ENCODE measurements at places on chromosomes 5 and 9.

GRCh38 chr5:171852255-171852681 is 66.7 kb downstream of the SMIM23 start:
- no peak for DNase-seq

DNA sequence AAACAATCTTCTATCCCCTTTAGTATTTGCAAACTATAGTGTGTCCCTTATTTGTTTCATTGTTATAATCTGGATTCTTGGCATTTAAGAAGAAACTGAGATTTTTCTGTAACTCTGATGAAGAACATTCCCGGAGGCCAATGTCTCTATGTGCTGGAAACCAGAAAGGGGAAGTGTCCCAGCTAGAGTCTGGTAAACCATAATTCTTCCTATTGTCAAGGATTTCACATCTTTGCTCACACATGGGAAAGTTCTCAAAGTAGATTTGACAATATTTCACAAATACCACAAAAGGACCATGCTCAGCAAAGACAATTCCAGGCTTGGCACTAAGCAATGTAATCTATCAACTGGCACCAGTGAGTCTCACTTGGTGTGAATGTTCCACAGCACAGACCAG is 146.8 kb downstream of the MUSK start:
- no peak for DNase-seq

DNA sequence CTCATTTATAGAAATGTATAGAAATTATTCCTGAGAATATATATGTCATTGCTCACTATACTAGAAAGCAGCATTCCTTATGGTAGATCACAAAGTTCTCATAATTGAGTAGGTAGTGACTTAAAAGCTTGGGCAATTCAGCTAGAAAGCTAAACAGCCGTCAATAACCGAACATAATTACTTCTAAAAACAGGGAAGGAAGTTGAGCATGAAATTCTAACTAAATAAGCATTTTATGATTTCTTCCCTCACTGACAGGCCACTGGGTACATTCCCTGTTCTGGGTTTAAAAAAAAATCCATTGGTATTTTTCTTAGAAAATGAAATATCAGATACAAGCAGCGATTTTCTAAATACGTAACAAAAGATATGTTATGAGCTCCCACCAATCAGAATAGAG is 91.1 kb upstream of the DAB2 start:
- DNase-seq = no peak

- no peak for DNase-seq
These were observed 123.6 kb downstream of the C5orf15 start for GRCh38 chr5:133844836-133845235.

GRCh38 chr9:123311250-123311752 is 42.9 kb upstream of the STRBP start:
- DNase-seq = no peak

GRCh38 chr9:70840266-70840665 is 281.2 kb downstream of the TRPM3 start:
- no peak for DNase-seq

DNA sequence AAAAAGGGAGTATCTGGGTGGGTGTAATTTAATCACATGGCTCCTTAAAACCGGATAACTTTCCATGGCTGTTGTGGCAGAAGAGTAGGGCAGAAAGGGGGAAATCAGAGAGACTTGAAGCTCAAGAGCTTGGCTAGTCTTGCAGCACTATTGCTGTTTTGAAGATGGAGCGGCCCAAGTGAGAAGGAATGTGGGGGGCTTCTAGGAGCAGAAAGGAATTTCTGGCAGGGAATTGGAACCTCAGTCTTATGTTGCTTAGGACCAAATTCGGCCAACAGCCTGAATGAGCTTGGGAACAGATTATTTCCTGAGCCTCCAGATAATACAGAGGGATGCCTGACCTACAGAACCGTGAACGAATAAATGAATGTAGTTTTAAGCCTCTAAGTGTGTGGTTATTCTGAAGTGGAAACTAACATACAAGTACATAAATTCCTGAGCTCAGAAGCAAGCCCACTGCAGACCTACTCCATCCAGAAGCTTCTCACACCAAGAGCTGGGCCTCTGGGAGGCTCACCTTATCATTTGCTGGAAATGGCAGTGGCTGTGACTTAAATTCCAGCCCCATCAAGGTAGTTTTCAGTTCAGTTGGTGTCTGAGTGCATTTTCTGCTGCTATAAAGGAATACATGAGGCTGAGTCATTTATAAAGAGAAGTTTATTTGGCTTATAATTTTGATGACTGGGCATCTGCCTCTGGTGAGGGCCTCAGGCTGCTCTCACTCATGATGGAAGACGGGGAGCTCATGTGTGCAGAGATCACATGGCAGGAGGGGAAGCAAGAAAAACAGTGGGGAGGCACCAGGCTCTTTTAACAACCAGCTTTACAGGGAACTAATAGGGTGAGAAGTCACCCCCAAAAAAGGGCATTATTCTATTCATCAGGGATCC is 15.3 kb upstream of the TMEM174 start:
- no peak for DNase-seq

GRCh38 chr5:163453705-163454104 is 6.2 kb downstream of the NUDCD2 start:
- DNase-seq = no peak

DNA sequence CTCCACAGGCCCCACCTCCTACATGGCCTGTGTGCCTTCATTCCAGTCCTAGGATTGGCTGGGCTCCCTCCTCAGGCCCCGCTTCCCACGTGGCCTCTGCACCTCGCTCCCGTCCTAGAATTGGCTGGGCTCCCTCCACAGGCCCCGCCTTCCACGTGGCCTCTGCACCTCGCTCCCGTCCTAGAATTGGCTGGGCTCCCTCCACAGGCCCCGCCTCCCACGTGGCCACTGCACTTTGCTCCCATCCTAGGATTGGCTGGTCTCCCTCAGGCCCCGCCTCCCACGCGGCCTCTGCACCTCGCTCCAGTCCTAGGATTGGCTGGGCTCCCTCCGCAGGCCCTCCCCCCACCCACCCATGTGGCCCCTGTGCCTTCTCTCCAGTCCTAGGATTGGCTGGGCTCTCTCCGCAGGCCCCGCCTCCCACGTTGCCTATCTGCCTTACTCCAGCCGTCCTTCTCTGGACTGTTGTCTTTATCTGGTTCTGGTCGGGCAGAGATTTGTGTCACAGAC is 45.3 kb upstream of the CACNA1B start:
- DNase-seq = no peak

GRCh38 chr5:168286386-168286785 is 5.1 kb upstream of the WWC1 start:
- DNase-seq = no peak

- no peak for DNase-seq
These were observed 223.6 kb upstream of the EFNA5 start for GRCh38 chr5:107894361-107894760.

- no peak for DNase-seq
These were observed 12.2 kb downstream of the FPGS start for GRCh38 chr9:127814619-127815511.

- DNase-seq = peak; percentile 21
These were observed 58.4 kb downstream of the DAB2IP start for GRCh38 chr9:121709798-121710197.

GRCh38 chr5:39057734-39058133 is 16.5 kb downstream of the RICTOR start:
- no peak for DNase-seq

DNA sequence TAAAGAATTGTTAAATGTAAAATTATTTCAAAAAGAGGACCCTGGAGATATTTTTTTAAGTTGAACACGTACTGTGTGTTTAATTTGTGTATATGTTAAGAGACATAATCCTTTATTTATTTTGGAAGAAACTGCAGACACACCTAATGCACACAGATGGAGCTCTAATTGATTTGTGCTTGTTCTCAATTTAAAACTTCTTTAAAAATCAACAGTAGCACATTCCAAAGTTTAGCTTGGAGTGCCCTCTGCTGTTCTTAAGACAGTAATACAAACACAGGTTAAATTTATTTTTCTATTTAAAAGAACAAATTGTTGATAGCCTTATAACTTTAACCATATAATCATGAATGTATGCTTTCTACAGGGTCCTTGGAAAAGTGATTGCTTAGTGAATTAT is 277.6 kb upstream of the ADAMTS16 start:
- DNase-seq = peak; percentile 62

- no peak for DNase-seq
These were observed 74.7 kb upstream of the IL17B start for GRCh38 chr5:149453618-149454415.

GRCh38 chr9:37034938-37035647 is 1.0 kb upstream of the PAX5 start:
- DNase-seq = no peak

DNA sequence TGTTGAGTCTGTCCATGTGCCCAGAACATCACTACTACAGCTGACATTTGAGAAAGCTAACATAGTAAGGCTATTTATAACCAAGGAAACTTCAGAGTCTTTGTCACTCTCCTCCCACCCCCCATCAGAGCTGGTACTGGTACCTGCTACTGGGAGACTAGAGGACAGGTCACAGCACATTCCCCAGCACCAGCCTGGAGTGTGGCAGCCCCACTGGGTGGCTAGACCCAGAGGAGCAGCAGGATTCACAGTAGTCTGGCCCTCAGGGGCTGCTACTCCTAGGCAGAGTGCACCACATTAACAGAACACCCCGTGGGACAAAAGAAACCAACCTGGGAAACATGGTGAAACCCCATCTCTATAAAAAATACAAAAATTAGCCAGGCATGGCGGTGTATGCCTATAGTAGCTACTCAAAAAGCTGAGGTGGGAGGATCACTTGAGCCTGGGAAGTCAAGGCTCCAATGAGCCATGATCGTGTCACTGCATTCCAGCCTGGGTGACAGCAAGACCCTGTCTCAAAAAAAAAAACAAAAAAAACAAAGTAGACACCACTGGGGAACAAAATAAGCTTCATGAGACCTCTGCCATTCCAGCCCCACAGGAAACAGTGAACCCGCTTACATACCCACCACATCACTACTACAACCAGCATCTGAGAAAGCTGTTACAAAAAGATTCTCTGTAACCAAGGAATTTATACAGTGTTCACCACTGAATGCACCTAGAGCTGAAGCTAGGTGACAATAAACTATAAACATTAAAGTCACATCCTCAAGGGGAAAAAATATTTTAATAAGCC is 26.3 kb upstream of the PTGER4 start:
- no peak for DNase-seq

DNA sequence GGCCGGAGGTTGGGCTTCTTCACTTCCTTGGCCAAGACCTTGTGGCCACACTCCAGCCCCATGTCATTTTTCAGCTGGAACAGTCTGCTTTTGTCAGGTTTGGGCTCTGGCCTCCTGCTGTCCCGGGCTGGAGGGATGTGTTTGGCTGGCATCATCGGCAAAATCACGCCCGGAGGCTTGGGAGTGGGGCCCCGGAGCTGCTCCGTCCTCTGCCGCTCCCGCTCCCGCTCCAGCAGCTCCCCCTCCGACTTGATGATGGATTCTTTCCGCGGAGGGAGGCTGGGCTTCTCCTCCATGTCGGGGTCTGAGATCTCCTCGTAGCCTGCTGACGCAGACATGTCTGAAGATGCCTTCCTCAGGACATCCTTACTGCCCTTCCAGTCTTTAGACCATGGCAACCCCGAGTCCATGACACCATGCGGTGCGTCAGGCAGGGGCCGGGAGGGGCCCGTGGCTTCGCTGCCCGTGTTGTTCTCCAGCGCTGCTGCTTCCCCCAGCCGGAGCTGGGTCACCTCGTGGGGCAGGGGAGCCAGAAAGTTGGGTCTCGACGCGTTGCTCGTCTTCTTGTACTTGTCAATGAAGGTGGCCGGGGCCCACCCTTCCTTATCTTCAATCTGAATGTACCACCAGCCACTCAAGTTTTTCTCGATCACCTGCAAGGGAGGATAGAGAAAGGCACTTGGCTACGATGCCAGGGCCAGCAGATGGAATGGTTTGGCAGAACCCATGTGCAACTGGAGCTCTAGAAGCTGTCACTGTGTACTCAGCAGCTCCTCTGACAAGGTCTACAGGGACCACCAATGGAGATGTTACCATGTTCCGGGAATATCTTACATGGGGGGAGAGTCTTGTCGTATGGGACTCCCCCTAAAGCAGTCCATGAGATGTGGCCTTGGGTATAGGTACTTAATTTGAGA is 56.0 kb upstream of the UBTD2 start:
- no peak for DNase-seq
